ENCODE measurements at places on chromosomes 7 and 10. TPM values are rescaled to one million over a fixed set of nuclear protein-coding genes. Genes with fewer than 3 reads are reported as not detected.
A peak's percentile ranks its signal among the peaks of the same experiment; 100 is the strongest.

DNA sequence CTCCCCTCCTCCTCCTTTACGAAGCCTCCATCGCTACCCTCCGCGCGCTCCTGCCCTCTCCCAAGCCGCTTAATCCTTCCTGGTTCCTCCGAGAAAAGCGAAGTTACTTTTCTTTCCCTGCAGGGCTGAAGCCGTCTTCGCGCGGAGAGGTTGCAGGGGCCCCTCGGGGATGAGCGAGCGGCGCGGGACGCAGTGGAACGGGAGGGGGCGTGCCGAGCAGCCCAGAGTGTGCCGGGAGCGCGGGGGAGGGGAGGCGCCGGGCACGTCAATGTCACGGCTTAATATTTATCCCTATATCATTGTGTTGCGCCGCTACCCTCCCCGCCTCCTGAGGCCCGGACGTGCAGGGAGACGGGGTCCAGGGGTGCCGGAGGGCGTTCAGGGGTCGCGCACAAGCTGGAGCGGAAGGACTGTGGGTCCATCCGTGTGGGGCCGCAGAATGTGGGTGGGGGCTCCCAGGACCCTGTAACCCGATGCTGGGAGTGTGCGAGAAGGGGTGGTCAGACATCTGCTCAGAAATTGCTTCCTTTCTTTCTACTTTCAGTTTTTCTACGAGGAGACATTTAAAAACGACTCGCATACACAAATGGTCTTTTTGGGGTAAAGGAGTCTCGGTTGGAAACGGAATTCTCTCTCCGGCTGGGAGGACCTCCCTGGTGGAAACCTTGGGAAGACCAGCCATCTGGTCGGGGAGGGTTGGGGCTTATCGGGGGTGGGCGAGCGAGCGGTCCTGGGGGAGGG is 2.4 kb downstream of the CDK6 start:
- peak; percentile 92 for DNase-seq

- DNase-seq = no peak
Observed at GRCh38 chr10:120278069-120278468, 179.0 kb upstream of the PLPP4 start.

DNA sequence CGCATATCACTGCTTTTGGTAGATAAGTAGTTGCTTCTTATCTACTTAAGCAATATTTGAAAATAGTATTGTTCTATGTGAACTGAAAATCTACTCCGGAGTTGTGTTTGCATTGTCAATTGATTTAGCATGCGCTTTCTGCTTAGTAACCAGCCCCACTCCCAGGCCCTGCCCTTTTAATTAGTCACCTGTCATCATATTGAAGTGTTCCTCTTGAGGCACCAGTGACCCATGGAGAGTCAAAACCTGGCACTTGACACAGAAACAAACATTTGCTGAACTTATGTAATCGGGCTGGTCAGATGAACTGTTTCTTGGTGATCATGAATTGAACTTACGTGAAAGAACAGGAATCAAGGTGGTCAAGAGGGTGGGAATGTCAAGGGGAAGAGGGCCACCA is 27.8 kb upstream of the CDHR3 start:
- no peak for DNase-seq

DNA sequence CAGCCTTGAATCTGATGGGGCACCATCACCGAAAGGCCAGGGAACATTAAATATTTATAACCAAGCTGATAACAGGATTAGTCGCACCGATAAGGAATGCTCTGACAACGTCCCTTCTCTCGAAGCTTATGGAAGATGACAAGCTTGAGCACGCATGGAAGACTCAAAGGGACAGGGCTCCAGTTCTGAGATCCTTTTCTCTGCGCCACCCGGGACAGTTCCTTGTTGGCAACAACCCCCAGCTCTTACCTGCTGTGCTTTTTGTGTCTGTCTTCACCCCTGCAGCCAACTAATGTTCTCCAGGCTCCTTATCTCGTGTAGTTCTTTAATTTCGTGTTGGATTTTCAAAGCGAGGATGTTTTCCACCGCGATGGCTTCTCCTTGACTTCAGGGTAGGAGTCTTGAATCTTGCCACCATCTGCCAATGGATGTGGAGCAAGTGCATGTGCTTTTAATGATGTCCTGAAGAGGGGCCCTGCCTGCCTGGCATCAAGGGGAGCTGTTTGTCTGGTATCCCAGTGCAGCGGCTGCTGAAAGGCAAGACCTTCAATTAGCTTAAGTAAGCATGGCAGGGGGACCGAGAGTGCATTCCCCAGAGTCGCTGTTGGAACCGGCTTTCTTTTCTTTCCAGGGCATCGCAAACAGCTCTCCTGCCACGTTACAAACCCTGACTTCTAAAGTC is 354 bp upstream of the FERD3L start:
- no peak for DNase-seq

- no peak for DNase-seq
Observed at GRCh38 chr7:47601119-47601880, 19.4 kb upstream of the TNS3 start.

GRCh38 chr7:32059289-32060011 is 10.8 kb downstream of the PDE1C start:
- DNase-seq = no peak

- DNase-seq = no peak
Observed at GRCh38 chr7:44162785-44163395, 21.8 kb upstream of the MYL7 start.

DNA sequence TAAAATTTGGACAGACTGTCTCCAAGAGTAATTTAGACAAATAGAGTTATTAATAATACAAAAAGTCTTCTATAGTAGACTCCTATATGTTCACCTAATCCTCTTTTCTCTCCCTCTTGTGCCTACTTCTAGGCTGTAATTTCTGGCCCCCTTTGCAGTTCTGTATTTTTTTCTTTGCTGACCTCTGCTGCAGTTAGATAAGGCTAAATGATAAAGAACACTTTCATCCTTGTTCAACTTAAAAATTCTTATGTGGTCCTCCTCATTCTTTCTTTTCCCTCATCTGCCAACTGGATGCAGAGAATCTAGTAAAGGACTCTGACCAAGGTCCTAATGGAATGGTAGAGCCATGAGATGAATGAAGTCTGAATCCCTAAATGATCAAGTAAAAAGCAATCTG is 20.1 kb downstream of the GLCCI1 start:
- DNase-seq = no peak

IKZF1 gene
- 245 TPM for total RNA-seq

DNA sequence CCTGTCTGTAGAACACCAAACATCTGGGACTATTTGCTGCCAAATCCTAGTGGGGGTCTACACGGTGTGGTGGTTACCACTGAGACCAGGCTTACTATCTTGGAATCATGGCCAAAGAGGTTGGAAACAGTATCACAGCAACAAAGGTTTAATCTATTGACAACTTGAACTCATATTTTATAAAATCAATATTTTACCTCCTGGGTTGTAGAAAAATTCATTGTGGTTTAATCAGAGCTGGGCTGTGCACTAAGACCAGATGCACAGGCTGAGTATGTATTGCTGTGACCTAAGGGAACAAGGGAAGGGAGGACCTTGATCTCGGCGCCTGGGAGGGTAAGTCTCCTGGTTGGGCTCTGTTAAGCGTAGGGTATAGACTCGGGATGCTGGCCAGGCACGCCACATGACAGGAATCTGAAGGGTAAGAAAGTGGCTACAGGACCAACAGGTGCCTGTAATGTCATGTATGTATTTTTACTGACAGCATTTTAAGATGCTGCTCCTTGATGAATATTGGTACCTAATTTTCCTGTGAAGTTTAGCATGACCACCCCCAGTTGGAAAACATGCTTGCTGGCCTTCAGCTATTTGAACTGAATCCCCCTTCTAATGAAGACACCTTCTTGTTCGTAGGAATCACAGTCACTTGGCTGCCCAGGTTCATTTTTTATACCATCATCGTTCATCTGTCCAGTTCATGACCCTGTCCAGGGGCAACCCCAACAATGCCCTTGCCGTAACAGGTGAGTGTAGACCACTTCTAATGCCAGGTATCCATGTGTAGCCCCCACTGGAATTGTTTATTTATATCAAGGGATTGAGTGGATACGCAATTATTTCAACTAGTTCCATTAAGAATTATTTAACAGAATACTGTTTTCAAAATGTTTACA is 79.5 kb downstream of the EZH2 start:
- no peak for DNase-seq

PDE6C gene
- not detected for total RNA-seq

- peak; percentile 62 for DNase-seq
Observed at GRCh38 chr7:93442478-93443224, 131.9 kb downstream of the CALCR start.

SAMD9L gene
- 19.6 TPM for total RNA-seq

GRCh38 chr10:4810092-4810491 is 15.9 kb upstream of the AKR1E2 start:
- DNase-seq = no peak

NAT16 gene
- total RNA-seq = not detected

GRCh38 chr10:77463499-77463898 is 174.1 kb downstream of the KCNMA1 start:
- DNase-seq = no peak

SLC29A3 gene
- total RNA-seq = 2.6 TPM

- DNase-seq = no peak
Observed at GRCh38 chr7:119196183-119196582, 971.7 kb downstream of the ANKRD7 start.

JAKMIP3 gene
- 0.35 TPM for total RNA-seq

GRCh38 chr10:33067481-33067880 is 109.5 kb upstream of the ITGB1 start:
- DNase-seq = no peak

DNA sequence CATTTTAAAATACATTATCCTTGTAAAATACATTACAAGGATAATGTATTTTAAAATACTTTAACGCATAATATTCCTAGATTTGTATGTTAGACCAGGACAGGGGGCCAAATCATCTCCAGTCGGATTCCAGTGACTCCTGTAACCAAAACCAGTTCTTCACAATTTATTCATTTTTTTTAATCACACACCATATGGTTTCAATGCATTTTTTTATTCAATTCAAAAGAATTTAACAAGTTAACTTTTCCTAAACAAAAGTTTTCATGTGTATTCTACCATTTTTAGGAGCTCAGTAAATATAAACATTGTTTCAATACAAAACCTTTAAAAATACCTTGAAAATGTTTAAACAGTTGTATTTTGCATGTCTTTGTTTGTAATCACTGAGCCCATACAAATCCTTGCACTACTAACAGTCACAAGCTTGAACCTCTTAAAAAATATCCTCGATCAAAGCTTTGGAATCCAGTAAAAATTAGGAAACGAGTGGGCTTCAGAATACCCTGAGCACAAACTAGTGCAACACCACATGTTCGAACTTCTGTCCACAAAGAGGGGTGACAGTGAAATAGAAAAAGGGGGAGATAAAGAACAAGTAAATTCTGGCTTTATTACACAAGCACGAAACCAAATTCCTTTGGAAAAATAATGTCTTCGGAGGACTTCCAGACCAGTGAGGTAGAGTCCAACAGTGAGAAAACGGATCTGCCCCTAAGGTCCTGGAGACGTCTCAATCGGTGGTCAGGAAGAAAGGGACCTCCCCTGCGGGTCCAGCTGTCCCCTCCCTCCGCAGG is 1.6 kb downstream of the CCDC71L start:
- no peak for DNase-seq

- DNase-seq = no peak
Observed at GRCh38 chr7:107208563-107208962, 39.8 kb downstream of the HBP1 start.

DNA sequence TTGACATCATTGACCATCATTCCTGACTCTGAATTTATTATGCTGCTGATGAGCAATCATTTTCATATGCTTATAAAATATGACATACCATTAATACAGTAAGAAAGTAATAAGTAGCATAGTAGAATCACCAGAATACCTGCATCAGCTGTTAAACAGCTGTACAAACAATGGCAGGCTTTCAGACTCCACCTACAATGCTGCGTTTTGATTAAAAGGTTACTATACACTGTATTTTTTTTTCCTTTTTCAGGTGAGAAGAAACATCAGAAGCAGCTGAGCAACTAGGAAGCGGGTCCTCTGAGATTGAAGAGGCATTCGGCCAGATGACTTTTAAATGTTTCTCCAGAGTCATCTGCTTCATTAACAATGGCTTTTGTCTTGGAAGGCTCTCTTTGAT is 7.1 kb downstream of the ASNS start:
- no peak for DNase-seq

PI4K2A gene
- total RNA-seq = 8.9 TPM

SPDYE2B gene
- not detected for total RNA-seq

- DNase-seq = no peak
Observed at GRCh38 chr7:109772161-109772560, 1202.5 kb downstream of the DNAJB9 start.

DNA sequence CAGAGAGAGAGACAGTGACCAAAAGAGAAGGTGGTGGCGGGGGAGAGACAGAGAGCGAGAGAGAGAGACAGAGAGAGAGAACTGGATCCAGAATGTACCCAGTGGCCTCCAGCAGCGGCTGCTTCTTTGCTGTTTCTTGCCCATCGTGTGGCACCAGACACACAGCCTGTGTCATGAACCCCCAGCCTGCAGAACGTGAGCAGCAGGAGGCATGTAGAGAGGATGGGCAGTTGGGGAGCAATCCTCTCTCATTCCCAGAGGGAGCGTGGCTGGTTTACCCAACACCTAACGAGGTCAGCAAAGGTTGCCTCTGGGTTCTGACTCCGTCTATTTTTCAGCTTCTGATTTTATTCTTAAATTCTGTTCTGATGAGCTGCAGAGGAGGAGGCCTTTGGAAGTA is 168.1 kb downstream of the ADARB2 start:
- DNase-seq = no peak

- peak; percentile 52 for DNase-seq
Observed at GRCh38 chr10:52215745-52216361, 98.2 kb upstream of the DKK1 start.

DNA sequence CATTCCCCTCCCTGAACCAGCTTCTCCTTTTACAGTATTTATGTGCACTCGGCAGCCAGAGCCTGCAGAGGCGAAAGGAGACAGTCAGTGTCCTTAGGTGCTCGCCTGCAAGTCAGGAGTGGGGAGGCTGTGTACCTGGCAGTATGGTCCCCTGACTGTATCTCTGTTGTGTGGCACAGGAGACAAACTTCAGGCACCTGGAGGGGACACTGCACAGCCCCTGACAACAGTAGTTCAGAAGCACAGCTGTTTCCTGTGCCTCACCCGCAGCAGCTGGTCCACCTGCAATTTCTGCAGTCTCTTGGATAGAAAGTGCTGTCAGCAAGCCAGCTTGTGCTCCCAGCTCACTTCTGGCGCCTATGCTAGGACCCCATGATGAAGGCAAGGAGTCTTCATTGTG is 73.4 kb upstream of the LAMB4 start:
- no peak for DNase-seq

DNA sequence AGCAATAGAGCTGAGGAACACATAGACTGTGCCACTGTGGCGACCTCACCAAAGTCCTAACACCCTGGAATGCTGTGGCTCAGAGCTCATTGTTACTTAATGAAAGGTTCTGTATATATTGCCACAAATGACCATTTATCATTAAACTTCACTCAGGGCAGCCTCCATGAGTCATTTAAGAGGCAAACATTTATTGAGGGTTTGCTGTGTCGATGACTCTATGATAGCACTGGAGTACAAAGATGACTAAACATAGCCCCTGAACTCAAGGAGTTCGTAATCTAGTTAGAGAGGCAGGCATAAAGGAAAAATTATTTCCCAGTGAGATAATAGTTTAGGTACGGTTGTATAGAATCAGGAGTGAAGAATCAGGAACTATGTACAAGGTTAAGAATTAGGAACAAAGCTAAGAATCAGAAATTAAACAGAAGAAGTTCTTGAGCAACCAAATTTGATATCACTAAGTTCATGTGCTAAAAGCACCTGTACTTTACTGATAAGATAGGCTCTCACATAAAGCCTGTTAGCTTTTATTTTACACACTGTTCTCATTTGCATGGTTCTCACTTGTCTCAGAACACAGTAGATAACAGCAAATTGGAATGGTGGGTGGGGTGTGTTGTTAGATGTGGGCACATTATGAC is 7.9 kb downstream of the ENTPD7 start:
- DNase-seq = no peak
